ENCODE measurements at places on chromosomes 3 and 15.

DNA sequence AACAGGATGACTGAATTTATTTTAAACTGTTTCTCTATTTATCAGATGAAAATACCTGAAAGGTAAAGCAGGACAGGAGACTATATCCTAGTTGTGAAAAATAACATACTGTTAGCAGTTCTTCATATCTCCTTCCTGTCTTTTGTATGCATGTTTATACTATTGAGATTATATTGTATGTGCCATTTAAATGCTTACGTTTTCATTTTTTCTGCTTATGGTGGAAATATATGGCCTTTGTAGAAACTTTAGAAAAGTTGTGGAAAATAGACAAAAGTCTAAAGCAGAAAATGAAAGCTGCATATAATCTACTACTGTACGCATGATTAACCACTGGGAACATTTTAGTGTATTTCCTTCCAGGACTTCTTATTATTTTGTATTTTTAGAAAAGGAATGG is 2.1 kb upstream of the PPM1L start:
- DNase-seq = no peak

DNA sequence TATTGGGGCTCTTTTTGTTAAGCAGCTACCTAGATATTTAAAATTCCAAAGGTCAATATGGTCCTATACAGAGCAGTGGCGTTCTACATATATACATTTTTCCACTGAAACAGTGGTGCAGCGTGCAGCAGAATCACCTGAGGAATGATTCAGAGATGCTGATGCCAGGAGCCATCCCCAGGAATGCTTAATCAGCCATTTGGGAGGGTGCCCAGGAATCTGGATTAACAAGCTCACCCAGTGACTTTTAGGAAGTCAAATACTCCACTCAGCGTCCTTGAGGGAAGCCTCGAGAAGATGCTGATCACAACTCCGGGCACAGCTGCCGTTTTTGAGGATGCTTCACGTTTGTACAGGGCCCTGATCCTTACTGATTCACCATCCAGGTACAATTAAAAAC is 82.6 kb upstream of the ARHGEF3 start:
- DNase-seq = no peak

DNA sequence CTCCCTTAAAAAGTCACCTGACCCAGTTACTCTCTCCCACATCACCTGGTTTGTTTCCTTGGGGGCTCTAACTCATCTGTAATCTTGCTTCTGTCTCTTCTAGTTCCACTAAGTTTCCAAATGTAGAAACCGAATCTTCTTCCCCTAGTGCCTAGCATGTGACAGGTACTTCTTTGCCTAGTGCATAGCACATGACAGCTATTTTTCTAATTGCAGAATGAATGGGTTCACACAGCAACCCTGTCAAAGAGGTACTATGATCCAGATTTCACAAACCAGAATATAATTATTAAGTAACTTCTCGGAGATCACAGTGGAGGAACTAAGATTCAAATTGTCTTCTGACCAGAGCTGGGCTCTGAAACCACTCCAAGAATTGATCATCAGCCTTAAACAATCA is 7.4 kb downstream of the DPH3 start:
- DNase-seq = no peak

- no peak for DNase-seq
Observed at GRCh38 chr15:76577879-76578512, 241.4 kb downstream of the ISL2 start.

DNA sequence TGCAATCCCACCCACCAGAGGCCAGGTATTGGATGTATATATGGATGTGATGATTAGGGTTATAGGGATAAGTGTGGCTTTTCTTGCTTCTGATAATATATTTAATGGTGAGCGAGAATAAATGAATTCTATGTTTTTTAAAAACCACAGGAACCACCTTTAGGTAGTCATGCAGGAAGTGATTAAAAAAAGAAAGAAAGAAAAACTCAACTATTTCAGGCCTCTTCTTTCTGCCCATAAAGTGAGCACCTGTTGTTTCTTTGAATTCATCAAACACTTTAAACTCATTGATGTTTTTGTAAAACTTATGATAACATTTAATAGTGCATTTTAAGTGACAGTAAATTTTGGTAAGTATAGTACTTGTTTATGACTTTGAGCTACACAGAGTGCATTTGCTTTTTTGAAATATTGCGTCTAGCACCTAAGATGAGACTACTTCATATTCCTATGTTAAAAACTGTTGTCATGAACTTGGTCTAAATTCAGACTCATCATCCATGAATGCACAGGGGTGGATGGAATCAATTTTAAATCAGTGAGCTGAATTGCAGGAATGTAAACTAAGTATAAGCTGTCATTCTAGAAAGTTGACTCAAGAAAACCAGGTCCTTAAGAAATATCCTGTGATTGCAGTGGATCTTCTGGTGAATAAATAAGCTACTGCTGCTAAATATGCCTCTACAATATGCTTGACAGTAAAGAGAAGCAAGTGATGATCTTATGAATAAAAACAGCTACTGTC is 764.4 kb upstream of the NECTIN3 start:
- no peak for DNase-seq

DNA sequence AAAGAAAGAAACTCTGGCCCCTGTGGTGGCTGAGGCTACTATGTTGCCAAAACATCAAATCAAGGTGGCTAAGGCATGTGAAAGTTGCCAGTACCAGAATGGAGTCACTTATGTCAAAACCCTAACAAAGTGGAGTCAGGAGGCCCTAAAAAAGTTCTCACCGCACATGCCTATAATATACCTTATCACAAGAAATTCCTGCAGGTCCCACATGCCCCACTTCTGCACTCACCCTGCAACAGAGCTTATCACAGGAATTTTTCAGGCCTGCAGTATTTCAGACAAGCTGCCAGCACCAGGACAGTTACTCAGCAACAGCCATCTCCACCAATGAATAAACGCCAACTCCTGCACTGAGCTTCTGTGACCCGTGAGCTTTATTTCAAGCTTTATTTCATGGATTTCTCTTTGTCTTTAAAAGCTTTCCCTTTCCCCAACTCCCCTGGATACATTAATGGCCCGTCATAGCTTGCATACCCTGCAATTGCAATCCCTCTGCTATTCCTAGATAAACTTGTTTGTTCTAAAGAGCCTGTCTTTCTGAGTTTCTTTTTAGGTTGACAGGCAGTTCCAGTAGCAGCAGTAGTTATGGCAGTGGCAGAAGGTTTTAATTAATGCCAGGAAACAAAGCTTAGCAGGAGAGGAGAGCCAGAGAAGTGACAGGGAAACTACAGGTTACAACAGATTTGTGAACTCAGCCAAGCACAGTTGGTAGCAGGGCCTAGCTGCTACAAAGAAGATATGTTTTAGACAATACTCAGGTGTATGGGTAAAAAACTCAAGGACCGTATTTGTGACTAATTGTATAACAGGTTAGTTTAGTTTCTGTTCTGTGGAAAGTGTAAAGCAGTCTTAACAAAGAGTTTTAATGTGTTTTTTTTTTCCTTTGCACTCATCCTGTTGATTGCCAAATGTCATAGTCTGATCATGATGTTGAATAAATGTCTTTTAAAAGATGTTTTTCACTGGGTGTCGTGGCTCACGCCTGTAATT is 15.9 kb upstream of the TMEM42 start:
- DNase-seq = no peak

DNA sequence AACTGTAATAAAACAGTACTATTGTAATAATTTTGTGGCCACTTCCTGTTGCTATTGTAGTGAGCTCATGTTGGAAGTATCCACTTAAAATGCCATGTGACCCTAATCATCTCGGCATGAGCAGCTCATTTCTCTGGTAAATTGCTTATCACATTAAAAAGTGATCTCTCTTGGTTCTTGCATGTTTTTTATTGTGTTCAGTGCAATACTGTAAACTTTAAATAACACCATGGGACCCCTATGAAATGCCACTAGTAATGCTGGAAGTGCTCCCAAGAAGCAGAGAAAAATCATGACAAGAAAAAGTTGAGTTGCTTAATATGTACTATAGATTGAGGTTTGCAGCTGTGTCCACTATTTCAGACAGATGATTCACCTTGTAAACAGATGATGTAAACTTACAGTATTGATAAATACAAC is 45.6 kb downstream of the NMD3 start:
- no peak for DNase-seq

DNA sequence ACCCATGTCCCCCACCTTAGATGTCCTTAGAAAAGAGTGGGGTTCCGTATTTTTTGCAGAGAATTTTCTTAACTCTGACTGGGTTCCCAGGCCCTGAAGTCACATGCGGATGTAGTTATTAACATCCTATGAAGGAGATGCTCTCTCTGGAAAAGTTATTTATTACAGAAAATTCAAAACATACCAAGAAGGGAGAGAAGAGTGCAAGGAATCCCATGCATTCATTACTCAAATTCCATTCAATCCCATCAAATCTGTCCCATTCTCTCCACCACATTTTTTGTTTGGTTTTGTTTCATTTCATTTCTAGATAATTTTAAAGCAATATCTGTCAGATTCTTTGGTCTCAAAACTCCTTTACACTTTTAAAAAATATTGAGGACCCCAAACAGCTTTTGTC is 34.3 kb upstream of the ANKRD34C start:
- DNase-seq = no peak

DNA sequence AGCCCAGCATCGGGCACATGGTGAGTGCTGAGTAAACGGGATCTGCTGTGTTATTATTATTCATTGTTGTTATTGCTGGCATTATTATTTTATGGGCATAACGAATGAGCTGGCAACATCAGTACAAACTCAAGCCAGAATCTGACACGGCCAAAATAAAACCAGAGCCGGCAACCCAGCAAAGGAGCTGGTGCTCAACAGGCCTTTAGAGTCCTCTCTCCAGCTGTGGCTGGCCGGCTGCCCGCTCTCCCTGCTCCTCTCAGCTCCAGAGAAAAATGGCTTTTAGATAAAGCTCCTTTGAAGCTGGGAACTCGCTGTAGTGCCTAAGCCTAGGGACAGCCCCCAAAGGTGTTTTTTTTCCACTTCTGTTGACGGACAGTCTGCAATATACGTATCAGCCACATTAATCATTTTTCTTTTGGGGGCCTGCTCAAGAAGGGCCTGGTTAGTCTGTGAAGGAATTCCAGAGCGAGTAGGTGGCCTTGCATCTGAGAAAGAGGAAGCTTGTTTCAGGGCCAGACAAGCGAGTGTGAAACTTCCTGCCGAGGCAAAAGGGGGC is 193.9 kb upstream of the UBE2E1 start:
- DNase-seq = no peak

DNA sequence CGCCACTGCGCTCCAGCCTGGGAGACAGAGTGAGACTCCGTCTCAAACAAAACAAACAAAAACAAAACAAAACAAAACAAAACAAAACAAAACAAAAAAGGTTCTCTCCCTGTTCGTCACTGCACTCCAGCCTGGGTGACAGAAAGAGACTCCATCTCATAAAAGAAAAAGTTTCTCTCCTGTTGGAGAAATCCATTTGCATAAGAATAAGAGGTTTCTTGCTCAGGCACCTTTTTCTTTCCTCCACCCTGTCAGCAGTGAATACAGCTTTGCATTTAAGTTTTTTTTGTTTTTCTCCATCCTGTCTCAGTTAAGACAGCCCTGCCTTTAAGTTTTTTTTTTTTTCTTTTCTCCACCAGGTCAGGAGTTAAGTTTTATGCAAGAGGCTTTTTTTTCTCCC is 109.5 kb downstream of the DPH6 start:
- DNase-seq = no peak

DNA sequence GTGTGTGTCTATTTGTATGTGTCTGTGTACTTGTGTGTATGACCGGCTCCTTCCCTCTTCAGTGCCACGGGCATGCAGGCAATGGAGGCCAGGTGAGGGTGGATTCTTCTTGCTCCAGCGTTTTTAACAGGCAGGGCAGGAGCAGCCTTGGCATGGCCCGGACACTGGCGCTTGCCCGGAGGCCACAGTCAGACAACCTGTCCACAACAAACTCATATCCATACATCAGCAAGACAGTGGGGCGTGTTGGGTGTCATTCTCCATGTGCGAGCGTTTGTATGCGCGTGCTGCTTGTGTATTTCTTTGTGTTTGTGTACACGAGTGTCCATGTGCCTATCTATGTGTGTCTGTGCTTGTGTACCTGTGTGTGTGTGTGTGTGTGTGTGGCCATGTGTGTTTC is 29.8 kb downstream of the PTH1R start:
- DNase-seq = no peak

DNA sequence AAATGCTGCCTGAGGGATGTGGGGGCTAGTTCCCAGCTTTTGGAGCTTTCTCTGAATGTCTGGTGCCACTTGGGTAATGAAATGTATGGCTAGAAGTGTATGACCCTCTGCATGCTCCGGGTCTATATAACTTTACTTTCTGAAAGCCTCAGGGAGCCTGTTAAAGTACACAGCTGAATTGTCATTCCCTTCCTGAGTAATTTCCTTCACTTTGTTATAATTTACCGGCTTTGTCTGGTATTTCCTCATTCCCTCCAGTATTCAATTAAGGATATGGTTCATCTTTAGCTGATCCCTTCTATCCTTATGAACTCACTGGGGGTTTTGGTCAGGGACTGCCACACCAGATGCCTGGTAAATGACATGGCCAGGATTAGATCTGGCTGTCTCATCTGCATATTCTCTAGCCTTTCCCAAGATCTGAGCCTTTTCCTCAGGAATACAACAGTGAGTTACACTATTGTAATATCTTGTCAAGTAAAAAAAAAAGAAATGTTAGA is 620.3 kb downstream of the ZPLD1 start:
- no peak for DNase-seq

GRCh38 chr15:74933573-74933972 is 4.3 kb downstream of the COX5A start:
- DNase-seq = no peak

GRCh38 chr3:46466273-46466672 is 1.6 kb upstream of the LTF start:
- DNase-seq = no peak
